ENCODE measurements at places on chromosomes 4 and X.

- DNase-seq, result no peak
Measured at GRCh38 chr4:47831026-47831679, 6.7 kb downstream of the CORIN start.

DNA sequence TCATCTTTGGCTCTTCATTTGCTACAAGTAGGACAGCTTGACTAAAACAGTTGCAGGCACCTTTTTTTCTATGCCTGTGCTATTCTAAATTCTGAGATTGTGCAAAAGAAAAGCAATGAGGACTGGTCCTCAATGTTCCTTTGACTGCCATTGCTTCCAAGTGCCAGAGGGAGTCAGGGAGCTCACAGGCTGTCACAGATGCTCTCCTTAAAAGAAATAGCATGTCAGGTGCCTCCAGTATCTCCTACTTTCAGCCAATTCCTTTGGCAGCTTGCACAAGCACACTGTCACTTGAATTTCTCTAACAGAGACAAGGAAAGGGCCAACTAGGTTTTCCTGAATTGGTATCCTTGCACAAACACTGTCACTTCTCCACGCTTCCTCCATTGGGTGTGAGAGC, 228.2 kb downstream of the ADGRA3 start:
- DNase-seq, result no peak

- DNase-seq, result no peak
Measured at GRCh38 chr4:73904491-73904890, 35.3 kb downstream of the CXCL1 start.

- no peak for DNase-seq
Measured at GRCh38 chr4:56701161-56701480, 20.0 kb upstream of the HOPX start.

GRCh38 chr4:41426539-41426938, 111.4 kb upstream of the LIMCH1 start:
- DNase-seq, result no peak

GRCh38 chrX:12379671-12380070, 241.4 kb downstream of the FRMPD4 start:
- DNase-seq, result no peak

DNA sequence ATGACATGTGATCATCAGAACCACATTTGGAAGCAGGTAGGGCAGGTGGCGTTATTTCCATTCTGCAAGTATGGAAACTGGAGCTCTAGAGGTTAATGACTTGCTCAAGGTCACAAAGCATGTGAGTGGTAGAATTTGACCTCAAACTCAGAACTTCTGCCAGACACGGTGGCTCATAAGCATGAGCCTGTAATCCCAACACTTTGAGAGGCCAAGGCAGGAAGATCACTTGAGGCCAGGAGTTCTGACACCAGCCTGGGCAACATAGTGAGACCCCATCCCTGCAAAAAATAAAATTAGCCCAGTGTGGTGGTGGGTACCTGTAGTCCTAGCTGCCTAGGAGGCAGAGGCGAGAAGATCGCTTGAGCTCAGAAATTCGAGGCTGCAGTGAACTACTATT, 139.2 kb downstream of the PALLD start:
- no peak for DNase-seq

DNA sequence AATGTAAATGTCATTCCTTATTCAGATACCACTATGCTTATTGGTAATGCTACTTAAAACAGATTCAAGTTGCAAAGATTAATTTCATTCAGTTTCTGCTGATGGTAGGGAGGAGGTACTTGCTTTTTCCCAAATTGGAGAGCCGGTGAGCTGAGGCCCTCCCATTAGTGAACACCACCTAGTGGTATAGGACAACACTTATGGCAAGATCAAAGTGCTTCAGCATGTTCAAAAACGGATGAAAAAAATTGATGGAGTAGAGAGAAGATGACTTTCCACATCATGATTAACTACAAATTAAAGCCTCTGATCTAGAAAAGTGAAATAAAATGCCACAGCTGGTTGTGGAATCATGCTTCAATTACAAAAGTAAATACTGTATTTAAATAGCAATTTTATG, 112.9 kb downstream of the MBNL3 start:
- DNase-seq, result no peak

DNA sequence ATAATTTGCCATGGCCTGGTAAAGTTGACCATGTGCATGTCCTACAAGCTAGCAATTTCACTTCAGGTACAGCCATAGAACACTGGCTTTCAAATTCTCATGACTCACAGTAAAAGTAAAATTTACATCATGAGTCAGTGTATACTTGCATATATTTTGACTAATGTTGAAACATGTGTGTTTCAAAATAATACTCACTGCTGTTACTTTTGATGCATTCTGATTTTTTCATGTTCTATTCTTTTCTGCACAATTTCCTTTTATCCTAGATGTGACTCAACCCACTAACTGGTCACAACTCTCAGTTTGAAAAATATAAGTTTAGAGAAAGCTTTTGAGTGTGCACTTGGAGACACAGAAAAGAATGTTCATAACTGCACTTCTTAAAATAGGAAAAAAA, 365.7 kb downstream of the FGF13 start:
- no peak for DNase-seq

GRCh38 chrX:119654112-119654531, 38.8 kb downstream of the SEPTIN6 start:
- no peak for DNase-seq

DNA sequence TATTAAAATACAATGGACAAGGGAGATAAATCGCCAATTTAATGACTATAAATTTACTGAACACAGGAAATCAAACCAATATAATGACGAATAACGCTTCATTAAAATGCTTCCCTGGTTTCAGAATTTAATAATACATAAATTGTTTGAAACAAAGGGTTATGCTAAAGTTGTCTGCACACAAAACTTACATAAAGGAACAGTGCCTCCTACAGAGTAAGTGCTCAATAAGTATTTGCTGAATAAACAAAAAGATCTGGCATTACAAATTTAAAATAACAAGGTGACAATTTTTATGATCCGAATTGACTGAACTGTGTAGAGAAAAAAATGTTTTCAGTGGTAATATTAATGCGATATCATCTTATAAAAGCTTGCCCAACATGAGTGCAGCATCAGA, 69.6 kb downstream of the NOCT start:
- no peak for DNase-seq
